Left hindlimb (tissue), 1 donor: ENCODE measurements at places on chromosomes 13 and 19.
A peak's percentile ranks its signal among the peaks of the same experiment; 100 is the strongest.

GRCh38 chr19:28066161-28066560 lies 1146.8 kb downstream of the UQCRFS1 start:
- DNase-seq = no peak

DNA sequence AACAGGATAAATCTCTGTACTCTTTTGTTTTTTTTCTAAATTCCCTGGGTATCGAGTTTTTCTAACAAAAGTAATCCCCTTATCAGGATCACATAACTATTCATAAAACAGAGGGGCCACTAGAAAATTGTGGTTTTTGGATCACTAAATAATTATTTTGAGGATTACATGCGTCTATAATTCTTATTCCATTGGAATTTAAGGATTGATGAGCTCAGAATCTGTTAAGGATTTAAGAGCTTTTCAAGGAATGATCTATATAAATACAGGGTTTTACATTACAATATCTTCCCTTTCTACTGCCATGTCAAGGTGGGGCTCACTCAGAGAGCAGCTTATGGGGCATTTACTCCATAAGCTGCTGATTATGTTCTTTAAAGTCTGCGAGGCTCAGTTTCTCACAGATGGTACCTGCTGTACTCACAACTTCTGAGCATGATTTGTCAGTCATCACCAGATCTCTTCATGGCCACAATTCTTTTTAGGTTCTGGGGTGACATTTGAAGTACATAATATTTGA lies 449.8 kb downstream of the PCDH17 start:
- DNase-seq = no peak

GRCh38 chr19:13548131-13548530 lies 41.9 kb upstream of the CACNA1A start:
- no peak for DNase-seq

DNA sequence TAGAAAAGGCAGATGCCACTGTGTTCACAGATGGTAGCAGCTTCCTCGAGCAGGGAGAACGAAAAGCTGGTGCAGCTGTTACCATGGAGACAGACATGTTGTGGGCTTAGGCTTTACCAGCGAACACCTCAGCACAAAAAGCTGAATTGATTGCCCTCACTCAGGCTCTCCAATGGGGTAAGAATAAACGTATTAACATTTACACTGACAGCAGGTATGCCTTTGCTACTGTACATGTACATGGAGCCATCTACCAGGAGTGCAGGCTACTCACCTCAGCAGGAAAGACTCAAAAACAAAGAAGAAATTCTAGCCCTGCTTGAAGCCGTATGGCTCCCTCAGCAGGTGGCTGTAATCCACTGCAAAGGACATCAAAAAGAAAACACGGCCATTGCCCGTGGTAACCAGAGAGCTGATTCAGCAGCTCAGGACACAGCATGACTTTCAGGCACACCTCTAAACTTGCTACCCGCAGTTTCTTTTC lies 197.7 kb downstream of the ZNF737 start:
- DNase-seq = no peak

- no peak for DNase-seq
Measured at GRCh38 chr19:54252243-54252642, 4.8 kb downstream of the LILRB5 start.

GRCh38 chr19:15074371-15074770 lies 7.6 kb upstream of the OR1I1 start:
- no peak for DNase-seq

GRCh38 chr19:29634423-29635130 lies 28.5 kb downstream of the POP4 start:
- no peak for DNase-seq

DNA sequence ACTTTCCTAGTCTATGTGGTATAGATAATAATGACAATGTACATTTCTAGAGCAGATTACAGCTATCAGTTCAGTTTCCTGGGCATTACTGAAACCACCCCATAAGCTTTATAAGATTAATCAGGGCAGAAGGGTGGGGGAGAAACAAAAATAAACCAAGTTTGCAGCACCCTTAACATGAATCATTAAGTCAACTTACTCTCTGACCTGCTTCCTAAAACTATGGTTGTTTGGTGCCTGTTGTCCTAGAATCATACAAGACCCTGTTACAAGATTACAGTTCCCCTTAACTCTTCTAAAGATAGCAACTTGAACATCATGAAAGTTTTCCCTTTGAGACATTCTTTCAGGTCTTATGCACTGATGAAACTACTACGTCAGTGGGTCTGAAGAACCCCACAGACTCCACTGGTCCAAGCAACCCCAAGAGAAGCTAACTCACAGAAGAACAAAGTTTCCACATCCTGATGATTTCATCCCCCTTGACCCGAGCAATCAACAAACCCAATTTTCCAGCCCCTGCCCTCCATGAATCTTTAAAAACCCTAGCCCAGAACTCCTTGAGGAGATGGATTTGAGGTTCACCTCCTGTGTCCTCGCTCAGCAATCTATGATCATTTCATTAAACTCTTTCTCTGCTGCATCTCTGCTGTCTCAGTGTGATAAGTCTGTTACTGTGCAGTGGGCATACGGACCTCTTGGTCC lies 336.5 kb downstream of the FOXO1 start:
- DNase-seq = no peak

- no peak for DNase-seq
Measured at GRCh38 chr13:52744842-52745375, 5.3 kb upstream of the CNMD start.

DNA sequence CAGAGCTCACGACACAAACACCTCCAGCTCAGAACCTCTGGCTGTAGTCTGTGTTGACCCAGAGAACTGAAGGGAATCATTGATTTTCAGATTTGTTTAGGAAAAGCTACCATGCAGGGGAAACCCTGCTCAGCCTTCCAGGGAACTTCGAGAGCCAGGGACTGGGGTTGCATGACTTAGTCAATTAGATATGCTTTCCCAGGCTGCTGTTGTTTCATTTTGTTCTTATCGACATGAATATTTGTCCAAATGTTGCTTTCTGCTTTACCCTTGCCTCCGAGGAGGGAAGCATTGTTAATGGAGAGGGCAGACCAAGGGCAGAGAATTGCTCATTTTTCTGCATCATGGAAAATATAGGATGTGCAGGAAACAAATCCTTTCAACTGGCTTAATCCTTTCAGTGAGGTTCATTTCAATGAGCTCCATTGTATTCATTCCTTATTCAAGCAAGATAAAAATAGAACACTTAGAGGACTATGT lies 82.5 kb downstream of the KLF5 start:
- no peak for DNase-seq

DNA sequence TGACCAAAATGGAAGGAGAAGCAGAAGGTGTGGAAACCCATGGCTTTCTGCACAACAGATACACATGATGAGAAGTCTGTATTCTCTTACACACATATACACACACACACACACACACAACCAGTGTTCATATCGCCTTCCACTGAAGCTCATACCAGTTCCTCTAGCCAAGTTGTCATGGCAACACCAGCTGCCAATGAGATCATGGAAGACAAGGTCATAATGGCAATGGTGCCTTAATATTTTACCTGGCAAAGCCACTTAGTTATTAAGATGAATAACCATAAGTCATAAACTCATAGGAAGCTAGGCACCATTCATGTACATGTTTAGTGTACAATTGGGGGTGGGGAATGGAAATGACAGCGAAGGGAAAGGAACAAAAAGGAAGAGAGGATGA lies 2.6 kb upstream of the DHRS12 start:
- no peak for DNase-seq

DNA sequence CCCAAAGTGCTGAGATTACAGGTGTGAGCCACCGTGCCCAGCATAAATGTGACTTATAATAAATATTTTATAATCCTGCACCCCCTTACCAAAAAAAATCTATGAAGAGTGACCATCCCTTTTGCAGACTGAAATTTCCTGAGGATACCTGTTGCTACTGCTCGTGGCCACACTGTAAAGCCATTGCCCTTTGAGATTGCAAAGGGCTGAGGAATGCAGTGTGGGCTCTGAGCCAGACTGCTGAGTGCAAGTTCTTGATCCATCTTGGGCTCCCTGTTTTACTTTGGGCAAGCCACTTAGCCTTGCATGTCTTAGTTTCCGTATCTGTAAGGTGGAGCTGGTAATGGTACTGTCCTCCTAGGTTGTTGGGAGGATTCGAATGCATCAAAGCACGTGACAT lies 23.4 kb downstream of the SIPA1L3 start:
- no peak for DNase-seq

DNA sequence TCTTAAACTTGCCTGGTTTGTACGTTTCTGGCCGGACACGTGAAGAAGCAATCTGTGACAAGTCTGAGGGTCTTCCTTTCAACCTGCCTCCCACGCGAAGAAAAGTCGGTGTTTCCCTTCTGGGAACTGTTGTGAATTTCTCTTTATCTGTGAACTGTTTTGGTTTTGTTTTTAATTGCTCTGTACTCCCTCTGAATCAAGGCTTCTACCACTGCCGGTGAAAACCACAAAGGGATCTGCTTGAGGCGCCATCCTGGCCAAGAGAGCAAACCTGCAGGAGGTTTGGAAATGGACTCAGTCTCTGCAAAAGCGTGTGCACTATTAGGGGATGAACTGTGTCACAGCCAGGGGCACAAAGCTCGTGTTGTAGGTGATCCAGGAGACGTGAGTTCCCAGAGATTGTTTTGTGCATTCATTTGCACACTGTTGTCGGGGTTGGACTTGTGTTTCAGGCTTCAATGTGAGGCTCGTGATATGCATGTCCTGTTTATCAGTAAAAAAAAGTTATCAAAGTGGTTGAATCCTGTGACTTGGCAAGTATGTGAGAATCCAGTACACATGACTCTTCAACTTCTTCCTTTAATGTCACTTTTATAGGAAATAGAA lies 9.7 kb downstream of the SIGLEC8 start:
- no peak for DNase-seq

GRCh38 chr13:57857945-57858344 lies 226.4 kb downstream of the PCDH17 start:
- DNase-seq = no peak

- peak; percentile 93 for DNase-seq
Measured at GRCh38 chr19:44746946-44747738, 1.4 kb upstream of the BCL3 start.

DNA sequence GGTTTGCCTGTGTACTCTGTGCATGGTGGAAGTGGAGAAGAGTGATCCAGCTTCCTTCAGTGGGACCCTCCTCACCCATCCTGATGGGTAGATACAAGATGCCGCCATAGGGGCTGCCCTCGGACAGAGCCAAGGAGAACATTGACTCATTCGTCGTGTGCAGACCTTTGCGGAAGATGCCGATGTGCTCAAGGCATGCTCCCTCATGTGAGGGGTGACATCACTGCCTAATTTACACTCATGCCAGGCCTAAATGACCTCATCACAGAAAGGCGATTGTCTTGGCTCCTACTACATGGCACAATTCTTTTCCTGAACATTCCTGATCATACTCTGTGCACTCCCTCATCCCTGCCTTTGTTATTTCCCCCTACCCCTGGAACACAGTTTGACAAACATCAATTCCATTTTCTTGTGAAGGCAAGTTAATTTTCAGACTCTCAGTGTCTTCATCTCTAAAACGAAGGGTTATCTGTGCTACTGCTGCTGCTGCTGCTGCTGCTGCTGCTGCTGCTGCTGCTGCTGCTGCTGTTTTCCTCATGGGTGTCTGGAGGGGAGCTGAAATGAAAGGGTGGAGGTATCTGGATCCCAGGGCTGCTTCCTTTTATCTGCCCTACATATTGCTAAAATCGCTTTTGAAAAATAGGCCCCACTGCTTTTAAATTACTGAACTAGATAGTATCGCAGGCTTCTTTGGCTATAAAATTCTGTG lies 146.5 kb upstream of the ARGLU1 start:
- no peak for DNase-seq

DNA sequence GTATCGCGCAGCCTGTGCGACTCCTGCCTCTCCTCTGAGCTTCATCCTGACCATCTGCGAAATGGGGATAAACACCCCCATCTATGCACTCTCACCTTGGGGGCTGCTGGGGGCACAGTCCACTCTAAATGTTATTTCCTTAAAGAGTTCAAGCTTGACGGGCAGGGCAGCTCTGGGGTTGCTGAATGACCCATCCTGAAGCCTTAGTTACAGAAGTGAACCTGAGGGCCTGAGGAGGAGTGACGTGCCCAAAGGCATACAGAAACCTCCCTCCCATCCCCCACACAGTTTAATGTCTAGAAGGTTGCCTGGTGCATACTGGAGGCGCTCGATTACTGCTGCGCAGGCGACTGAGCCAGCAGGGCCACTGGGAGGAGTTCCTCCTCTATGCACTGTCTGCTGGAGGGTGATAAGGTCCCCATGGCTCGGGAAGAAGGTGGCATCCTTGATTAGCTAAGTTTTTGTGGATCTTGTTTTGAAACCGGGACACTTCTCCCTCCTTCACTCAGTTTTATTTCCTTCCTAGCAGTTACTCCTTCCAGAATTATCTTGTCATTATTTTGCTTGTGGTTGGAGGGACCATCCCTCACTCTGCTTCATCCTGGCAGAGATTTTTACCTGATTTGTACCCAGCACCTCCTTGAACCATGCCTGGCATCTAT lies 572 bp upstream of the FKBP8 start:
- DNase-seq = no peak

- DNase-seq = no peak
Measured at GRCh38 chr13:45254396-45254795, 53.6 kb upstream of the KCTD4 start.

GRCh38 chr13:50080911-50081678 lies 65.9 kb downstream of the KCNRG start:
- DNase-seq = peak; percentile 74

DNA sequence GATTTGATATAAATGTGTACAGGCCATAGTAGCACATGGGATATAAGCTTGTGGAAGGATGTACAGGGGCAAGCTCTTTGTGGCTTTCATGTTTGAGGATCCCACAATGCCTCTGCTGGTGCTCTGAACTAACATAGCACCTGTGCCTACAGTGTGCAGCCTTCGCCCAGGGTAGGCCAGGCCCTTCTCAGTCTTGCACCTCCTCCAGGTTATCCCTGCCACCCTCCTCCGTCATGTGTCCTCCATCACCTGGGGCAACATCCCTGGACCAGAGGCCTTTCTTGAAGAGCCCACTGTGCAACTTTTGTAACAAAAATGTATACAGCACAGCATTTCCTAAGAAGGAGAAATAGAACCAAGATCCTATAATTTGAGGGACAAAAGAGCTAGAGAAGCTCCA lies 306.8 kb downstream of the IRS2 start:
- DNase-seq = no peak

- DNase-seq = no peak
Measured at GRCh38 chr19:12698138-12698537, 1.7 kb upstream of the FBXW9 start.

- no peak for DNase-seq
Measured at GRCh38 chr13:81283062-81283461, 942.1 kb upstream of the SPRY2 start.

- no peak for DNase-seq
Measured at GRCh38 chr13:107680115-107680514, 535.2 kb downstream of the LIG4 start.
